ENCODE measurements at places on chromosomes 2 and 18.

- peak; percentile 99 for DNase-seq
Observed at GRCh38 chr2:199692489-199692888, 158.5 kb downstream of the FTCDNL1 start.

GRCh38 chr2:147008481-147008880 lies 836.3 kb upstream of the ACVR2A start:
- DNase-seq, result no peak

DNA sequence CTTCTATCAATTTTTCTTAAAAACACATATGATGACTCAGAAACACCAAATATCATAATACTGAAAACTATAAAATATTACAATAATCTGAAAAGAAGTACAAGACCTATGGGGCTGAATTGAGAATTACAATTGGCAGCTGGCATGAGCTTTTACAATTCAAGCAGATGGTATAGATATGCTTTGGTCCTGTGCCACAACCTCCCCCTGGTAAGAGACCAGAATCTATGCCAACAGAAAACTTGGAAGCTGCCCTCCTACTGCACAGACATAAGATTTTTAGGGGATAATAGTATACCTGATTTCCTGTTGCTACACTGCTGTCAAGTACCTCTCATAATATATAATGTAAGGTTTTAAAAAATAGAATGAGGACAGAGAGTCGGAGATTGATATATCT lies 46.8 kb upstream of the CDH7 start:
- peak; percentile 36 for DNase-seq

- no peak for DNase-seq
Observed at GRCh38 chr2:128727404-128727803, 408.7 kb upstream of the HS6ST1 start.

DNA sequence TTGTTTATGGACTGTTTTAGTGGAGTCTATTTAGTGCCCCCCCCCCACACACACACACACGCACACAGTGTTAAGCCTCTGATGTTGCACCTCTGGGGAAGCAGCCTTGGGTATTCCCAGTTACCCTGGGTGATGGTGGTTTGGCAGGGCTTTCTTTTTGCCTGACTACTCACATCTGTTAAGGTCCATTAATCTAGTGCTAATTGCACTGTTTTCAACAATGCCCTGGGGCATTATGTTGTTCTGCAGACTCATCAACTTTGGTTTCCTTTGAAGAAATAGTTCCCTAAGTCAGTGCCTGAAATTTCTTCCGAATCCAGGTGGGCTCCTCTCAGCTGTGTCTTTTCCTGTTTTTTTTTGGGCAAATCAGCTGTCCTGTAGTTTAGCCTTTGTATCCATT lies 34.7 kb downstream of the SPOPL start:
- peak; percentile 78 for DNase-seq

- DNase-seq, result peak; percentile 48
Observed at GRCh38 chr2:157497638-157498314, 53.9 kb upstream of the CYTIP start.

DNA sequence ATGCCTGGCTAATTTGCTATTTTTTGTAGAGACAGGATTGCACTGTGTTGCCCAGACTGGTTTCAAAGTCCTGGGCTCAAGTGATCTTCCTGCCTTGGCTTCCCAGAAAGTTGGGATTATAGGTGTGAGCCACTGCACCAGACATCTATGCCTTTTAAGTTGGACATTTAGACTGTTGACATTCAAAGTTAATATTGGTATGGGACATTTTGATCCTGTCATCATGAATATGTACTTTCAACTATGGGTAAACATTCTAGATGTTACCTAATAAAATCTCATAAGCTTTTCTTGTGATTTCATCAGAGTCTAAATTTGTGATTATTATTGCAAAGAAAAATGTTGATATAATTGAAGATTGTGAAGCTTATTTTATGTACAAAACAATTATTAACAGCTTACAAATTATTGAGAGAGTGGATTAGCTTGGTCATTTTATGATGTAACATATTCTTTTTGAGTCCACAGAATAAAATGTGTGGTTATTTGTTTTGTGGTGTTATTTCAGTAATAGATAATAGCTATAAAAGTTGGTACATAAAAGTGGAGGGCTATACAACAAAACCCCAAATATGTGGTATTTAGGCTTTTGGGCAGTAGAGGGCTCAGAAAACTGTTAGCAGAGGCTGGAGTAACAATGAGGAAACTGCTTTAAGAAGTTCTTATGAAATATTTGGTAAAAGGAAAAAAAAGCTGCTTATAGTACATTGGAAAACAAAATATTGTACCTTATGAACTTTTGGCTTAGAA lies 41.4 kb downstream of the STARD6 start:
- no peak for DNase-seq

DNA sequence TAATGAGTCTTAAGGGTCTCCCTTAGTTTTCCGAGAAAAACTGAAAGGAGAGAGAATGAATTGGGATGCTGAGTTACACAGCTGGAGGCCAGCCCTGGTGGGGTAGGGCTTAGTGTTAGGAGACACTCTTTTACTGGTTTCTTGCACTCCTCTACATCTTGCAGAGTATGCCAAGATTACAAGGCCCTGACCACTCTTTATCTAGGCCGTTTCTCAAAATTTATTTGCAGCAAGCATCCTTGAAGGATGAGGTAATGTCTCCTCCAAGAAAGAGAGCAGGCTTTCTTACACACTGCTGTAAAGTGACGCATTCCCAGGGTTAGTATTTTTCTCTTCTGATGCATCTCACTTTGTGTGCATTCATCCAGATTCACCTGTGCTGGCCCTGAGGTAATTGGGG lies 166.2 kb downstream of the TDRD15 start:
- DNase-seq, result no peak

GRCh38 chr2:3664925-3665324 lies 6.9 kb downstream of the ALLC start:
- DNase-seq, result no peak

GRCh38 chr18:49135877-49136276 lies 185.1 kb upstream of the SMAD7 start:
- peak; percentile 12 for DNase-seq

DNA sequence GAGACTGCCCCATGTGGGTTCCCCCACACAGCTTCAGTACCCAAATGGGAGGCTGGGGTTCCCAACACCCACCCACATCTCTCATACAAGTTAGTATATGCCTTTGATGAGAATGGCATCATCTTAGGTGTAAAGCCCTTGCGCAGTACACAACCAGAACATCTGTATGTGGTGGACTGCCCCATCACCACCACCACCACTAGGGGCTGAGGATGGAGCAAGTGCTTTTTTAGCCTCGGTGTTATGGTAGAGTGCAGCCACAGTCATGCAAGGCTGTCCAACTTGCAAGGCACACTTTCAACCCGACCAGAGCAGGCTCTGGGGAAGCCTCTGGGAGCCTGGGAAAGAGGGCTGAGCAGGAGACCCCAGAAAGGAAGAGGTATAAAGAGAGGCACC lies 241.2 kb downstream of the TFCP2L1 start:
- DNase-seq, result no peak

GRCh38 chr2:213995400-213996105 lies 415.3 kb upstream of the VWC2L start:
- DNase-seq, result no peak

DNA sequence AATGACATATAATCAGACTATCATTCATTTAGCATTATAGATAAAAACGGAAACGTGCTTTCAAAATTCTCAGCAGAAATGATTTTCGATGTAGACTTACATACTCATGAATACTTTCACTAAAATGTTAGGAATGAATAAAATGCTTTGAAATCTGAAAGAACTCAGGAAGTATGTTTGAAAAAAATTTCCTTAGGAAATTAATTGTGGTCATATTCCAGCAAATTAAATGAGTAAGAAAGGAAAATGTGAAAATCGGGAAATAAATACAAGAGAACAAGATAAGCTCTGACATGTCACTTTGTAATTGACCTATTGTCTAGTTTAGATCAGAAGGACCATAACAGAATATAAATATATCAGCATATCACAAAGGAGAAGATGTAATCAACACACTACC lies 981.0 kb upstream of the CDH2 start:
- no peak for DNase-seq

GRCh38 chr2:141699573-141699972 lies 431.2 kb downstream of the LRP1B start:
- DNase-seq, result no peak

GRCh38 chr2:161709428-161709827 lies 85.2 kb downstream of the SLC4A10 start:
- DNase-seq, result no peak

GRCh38 chr18:49170145-49170544 lies 219.4 kb upstream of the SMAD7 start:
- DNase-seq, result no peak

DNA sequence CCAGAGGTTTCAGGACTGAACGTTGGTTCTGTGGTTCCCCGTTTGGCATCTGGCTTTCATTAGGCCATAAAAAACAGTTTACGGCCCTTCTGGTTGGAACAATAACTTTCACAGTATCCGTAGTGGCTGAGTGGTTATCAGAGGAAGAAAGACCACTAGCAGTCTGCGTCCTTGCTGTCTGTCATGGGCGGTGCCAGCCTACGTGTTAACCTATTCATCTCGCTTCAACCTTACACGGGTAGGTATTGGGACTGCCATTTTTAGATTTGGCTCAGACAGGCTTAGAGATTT lies 42.6 kb upstream of the ROCK2 start:
- no peak for DNase-seq

DNA sequence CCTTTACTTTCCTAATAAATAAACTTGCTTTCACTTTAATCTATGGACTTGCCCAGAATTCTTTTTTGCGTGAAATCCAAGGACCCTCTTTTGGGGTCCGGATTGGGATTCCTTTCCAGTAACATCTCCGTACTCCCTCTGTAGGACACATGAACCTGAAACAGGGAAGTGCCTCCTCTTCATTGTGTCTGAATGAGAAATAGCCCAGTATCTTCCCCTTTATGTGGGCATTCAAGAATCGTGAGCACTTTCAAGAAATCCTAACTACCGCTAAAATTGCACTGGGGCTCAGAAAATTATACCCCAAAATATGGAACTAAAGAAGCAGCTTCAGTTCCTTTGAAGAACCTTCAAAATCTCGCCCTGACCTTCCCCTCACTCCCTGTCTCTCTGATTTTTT lies 7.8 kb upstream of the POMC start:
- DNase-seq, result no peak

- no peak for DNase-seq
Observed at GRCh38 chr18:6242004-6242403, 172.7 kb downstream of the L3MBTL4 start.

DNA sequence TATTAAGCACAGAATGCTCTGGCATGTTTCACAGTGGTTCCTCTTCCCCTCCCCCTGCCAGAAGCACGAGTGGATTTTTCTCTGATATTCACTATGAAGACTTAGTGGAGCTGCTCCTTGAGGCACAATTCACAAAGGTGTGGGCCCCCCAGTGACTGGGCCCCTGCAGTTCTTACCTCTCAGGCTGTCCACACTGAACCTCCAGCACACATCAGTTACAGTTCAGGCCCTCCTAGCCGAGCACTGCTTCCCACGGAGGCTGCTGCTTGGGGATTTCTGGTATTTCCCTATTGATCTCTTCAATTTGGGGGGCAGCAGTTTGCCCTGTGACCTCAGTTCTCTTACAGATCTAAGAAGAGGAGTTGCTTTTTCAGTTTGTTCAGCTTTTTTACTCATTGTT lies 236.1 kb downstream of the SH3RF3 start:
- no peak for DNase-seq

DNA sequence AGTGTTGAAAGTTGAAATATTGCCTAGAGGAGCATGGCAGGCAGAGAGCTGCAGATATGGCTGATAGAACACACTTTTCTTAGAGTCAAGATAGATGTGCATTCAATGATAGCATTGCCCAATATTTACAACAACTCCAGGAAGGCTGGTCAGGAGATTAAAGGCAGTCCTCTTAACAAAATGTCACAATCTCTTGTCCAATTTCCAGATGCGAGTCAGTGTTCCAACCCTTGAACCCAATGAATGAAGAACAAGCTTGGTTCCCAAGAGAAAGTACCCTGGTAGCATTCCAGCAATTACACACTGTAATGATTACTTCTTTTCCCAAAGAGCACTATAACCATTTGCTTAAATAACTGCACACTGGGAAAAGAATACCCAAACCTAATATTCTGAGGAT lies 839.4 kb upstream of the VRK2 start:
- no peak for DNase-seq
